Cardiac muscle cell (in vitro differentiated cells and primary cell): ENCODE measurements at places on chromosomes 1 and 21.
A peak's percentile ranks its signal among the peaks of the same experiment; 100 is the strongest.

GRCh38 chr1:162351246-162351842 lies 25.3 kb downstream of the SPATA46 start:
- DNase-seq: no peak

DNA sequence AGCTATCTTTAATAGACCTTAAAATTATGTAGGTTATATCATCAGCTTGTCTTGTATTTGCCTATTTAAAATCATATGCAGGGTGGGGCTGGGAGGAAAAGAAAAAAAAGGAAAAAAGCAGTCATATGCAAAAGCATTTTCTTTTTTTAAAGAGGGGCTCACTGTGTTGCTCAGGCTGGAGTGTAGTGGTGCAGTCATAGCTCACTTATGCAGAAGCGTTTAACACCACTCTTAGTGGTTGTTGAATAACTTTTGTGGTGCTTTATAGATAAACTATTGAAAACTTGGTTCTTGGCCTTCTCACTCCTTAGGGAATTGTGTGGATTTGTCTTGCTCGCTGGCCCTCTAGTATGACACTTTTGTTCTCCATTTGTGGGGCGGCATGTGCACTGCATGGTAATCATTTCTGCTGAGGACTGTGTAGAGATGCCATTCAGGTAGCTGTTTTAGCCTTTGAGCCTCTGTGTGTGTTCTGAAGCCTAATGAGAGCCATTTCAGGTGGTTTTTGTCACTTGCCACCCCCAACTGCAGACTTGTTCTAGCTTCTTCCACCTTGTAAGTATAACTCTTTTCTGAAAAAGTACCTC lies 77.8 kb downstream of the KIF1B start:
- DNase-seq: no peak

DNA sequence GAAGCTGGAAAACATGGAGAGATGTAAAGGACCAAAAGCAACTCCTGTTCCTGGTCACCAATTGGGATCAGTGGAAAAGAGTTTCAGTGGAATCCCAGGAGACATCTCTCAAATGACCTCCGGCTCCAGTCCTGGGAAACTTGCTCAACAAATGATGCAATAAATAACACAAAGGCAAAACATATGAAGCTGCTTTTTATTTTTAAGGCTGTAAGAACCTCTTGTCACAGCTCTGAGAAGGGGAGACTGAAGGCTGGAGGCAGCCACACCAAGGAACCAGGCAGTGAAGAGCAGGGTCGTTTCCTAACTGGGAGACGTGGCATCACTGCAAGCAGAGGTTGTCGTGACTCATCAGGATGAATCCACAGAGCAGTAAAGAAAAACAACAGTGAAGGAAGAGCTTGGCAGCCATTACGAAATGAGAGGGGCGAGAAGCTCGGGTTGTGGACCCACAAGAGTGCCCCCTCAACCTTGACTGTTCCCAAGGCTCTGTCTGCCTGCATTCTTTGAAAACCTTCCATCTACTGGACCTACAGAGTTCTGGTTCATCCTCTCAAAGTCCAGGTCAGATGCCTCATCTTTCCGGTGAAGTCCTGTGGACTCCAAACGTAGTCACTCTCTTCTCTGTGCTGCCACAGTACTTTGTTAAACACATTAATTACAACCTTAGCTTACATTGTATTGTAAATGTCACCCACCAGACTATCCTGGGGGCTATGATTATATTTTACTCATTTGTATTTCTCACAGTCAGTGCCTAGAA lies 32.1 kb downstream of the JAK1 start:
- no peak for DNase-seq

DNA sequence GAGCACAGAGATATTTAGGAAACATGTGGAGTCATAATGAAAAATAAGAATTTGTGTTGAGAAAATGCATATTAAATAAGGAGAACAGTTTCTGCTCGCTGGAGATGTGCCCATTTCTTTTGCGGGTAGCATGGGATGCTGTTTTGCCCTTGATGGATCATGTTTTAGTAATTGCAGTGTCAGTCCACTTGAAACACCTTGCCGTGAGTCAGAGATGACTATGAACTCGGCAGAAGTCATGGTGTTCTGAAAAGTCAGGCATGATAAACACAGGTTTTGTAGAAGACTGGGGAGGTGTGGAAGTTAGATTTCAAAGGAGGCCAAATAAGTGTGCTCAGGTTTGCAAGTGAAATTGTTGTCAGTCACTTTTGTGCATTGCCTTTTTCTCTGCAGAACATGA lies 315.0 kb upstream of the LRRC7 start:
- DNase-seq: no peak

GRCh38 chr1:76337542-76338219 lies 263.1 kb downstream of the ST6GALNAC3 start:
- DNase-seq: no peak

DNA sequence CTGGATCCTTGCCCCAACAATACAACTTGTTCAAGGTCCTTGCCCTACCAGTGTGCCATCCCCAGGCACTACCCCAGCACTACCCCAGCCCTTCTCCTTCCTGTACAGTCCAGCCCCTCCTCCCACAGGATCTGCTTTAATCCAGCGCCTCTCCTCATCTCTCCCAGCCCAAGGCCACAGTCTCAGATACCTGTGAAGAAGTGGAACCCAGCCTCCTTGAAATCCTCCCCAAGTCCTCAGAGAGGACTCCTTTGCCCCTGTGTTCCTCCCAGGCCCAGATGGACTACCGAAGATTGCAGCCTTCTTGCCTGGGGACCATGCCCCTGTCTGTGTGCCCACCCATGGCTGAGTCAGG lies 6.5 kb upstream of the CDC20 start:
- no peak for DNase-seq

DNA sequence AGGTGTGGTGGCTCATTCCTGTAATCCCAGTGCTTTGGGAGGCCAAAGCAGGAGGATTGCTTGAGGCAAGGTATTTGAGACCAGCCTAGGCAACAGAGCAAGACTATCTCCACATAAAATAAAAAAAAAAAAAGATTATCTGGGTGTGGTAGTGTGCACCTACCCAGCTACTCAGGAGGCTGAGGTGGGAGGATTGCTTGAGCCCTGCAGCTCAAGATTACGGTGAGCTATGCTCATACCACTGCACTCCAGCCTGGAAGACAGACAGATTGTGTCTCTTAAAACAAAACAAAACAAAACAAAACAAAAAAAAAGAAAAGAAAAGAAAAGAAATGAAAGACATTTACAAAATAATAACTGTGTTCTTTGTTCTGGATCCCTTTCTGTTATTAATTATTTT lies 6.1 kb upstream of the TLCD4 start:
- DNase-seq: no peak

GRCh38 chr1:240092301-240093119 lies 827 bp downstream of the FMN2 start:
- DNase-seq: peak; percentile 78

GRCh38 chr1:29502225-29502910 lies 266.0 kb downstream of the PTPRU start:
- no peak for DNase-seq

DNA sequence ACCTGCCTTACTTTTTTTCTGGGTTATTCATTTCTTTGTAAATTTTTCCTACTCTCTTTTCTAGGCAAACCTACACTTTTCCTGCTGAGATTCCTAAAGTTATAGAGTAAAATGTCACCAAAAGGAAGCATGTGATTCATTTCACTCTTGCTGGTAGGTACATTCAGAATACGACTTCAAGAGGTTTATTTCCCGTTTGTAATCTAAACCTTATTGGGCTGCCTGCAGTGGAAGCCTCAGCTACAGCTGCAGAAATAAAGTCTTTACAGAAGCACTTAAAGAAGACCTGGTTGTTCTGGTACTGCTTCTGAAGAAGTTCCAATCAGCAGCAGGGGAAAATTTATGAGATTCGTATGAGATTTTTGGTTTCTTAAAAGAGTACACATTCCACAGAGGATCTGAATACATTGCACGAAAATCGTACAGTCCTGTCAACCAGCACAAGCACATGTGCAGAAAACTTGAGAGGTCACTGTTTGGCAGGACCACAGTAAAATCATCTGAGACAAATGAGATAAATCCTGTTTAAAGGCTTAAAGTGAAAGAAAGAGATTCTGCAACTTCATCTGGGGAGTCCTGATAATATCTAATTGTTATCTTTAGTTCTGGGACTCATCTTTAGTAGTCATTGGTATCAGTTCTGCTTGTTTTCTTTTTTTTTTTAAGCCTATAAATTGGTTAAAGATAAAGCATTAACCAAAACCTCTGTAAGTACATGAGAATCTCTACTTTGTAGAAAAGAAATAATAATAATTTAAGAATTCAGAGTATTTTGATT lies 109.9 kb upstream of the ADGRL2 start:
- DNase-seq: no peak

GRCh38 chr1:108211014-108211413 lies 10.9 kb upstream of the SLC25A24 start:
- DNase-seq: no peak

GRCh38 chr1:165312591-165312990 lies 43.9 kb downstream of the LMX1A start:
- no peak for DNase-seq

GRCh38 chr1:30315185-30315960 lies 408.0 kb downstream of the MATN1 start:
- peak; percentile 8 for DNase-seq

DNA sequence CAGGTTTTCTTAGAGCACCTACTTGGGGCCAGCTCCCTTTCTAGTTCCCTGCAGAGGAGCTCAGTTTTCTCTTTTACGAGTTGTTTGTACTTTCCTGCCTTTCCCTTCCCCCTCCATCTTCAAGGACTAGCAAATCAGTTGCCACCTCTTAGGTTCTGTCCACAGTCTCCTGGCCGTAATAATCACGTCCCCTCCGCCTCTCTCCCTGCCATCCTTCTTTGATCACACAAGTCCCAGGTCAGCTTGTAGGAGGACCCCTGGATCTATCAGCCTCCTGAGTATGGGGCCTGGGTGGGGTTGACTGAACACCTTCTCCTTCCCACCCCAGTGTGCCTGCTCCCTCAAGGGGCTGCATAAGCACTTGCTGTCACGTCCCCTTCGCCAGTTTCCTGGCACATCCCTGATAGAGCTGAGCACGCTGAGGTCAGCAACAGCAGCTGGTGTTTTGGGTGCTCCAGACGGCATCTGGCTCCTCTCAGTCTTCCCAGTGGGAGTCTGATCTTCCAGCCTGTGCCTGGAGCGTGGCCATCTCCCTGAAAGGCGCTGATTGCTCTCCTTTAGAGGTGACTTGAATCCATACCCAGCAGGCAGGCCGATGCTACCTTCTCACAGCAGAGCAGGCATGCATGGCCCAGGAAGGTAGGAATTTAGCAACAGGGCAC lies 216.1 kb upstream of the TMEM51 start:
- no peak for DNase-seq

DNA sequence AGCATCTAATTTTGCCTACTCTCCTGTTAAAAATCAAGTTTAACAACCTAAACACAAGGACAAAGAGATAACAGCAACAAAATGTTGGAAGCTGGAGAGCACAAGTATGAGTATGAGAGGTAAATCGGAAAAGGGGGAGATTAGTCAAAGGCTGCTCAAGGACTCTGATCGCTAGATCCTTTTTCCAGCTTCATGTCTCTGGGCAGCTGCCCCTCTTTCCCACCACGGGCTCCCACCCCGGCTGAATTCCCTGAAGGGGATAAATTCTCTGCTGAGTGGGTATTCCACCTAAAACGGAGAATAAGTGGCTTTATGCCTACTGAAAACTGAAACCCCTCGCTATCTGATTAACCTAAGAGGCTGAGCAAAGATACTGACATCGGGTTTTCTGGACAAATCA lies 696 bp upstream of the CTBS start:
- DNase-seq: no peak

GRCh38 chr1:107277022-107277421 lies 136.2 kb downstream of the NTNG1 start:
- peak; percentile 54 for DNase-seq

- DNase-seq: peak; percentile 34
Measured at GRCh38 chr1:6006882-6007281, 14.7 kb upstream of the NPHP4 start.

DNA sequence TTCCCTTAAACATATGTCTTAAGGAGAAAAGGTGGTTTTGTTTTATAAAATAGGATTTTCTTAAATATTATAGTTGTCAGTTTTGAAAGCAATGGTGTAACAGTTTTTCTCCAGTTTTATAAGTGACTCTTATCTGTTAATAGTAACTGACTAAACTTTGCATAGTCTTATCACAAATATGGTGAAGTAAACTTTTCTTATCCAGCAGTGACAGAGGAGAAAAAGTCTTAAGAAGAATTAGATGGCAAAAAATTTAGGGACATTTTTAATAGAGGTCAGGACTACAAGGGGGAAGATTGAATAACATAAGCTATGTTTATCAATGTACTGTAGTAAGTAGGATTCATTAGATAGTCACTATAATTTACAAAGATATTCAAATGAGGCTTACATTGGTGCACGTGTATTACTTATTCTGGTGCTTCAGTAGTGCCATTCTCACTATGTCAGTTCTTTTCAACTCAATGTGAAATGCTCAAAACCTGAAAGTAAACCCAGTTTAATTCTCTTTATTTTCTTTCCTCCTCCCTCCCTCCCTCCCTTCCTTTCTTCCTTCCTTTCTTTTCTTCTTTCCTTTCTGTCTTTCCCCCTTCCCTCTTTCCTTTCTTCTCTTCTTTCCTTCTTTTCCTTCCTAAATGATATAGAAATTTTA lies 26.1 kb downstream of the F3 start:
- DNase-seq: no peak

DNA sequence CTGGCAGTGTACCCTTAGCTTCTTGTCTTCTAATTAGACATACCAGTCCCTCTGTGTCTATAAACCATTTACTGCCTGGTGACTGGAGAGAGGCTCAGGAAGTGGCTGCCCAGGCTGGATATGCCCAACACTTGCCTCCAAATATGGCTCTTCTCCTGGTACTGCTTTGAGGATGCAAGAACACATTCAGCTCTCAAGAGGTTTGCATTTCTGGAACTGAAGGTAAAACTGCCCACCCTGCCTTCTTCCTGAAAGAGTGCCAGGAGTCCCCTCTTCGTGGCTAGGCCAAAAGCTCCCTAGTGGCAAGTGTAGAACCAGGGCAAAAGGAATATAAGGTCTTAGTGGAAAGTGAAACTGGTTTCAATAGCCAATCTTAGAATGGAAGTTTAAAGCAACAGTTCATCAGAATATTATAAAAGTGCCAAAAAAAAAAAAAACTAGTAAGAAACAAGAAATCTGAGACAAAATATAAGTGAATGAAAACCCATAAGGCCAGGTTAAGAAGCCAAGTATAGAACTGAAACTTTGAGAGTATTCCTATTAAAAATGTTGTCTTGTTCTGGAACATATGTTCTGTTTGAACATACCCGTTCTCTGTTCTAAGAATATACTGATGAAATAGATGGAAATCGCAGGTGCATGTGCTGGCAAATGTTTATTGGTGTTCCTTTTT lies 77.2 kb upstream of the CTTNBP2NL start:
- no peak for DNase-seq

GRCh38 chr1:204370176-204370575 lies 10.4 kb upstream of the PLEKHA6 start:
- DNase-seq: no peak

DNA sequence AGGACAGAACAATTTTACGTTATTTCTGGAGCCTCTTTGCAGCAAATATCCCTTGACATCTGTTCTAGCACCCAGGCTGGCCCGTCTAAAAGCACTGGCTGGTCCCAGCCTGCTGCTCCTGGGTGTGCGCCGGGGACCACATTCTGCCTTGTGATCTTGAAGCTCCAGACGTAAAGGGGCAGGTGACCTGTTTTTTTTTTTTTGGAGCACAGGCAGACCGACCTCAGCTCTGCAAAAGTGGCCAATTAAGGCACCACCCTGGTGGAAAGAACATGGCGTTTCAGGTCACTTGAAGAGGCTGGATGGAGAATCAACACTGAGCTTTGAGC lies 13.8 kb upstream of the CAMTA1 start:
- no peak for DNase-seq
